ENCODE measurements at places on chromosomes 3 and 15. TPM values are rescaled to one million over a fixed set of nuclear protein-coding genes. Genes with fewer than 3 reads are reported as not detected.

- no peak for DNase-seq
These were observed 597.8 kb downstream of the ROBO1 start for GRCh38 chr3:79170021-79170420.

GRCh38 chr3:122928396-122929187 lies 99.0 kb downstream of the SEMA5B start:
- no peak for DNase-seq

GRCh38 chr15:100879061-100879463 lies 569 bp upstream of the ALDH1A3 start:
- peak; percentile 48 for DNase-seq

GRCh38 chr15:77540312-77541060 lies 92.2 kb downstream of the LINGO1 start:
- no peak for DNase-seq

- no peak for DNase-seq
These were observed 46.0 kb downstream of the FSIP1 start for GRCh38 chr15:39736412-39737195.

DNA sequence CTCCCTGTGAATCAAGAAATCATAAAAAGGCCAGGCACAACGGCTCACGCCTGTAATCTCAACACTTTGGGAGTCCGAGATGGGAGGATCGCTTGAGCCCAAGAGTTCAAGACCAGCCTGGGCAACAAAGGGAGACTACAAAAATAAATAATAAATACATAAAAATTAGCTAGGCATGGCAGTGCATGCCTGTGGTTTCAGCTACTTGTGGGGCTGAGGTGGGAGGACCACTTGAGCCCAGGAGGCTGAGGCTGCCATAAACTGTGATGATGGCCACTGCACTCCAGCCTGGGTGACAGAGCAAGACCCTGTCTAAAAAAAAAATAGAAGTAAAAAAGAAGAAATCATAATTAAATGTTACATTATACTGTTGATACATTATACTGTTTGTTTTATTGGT lies 28.0 kb upstream of the DCUN1D1 start:
- no peak for DNase-seq

DNA sequence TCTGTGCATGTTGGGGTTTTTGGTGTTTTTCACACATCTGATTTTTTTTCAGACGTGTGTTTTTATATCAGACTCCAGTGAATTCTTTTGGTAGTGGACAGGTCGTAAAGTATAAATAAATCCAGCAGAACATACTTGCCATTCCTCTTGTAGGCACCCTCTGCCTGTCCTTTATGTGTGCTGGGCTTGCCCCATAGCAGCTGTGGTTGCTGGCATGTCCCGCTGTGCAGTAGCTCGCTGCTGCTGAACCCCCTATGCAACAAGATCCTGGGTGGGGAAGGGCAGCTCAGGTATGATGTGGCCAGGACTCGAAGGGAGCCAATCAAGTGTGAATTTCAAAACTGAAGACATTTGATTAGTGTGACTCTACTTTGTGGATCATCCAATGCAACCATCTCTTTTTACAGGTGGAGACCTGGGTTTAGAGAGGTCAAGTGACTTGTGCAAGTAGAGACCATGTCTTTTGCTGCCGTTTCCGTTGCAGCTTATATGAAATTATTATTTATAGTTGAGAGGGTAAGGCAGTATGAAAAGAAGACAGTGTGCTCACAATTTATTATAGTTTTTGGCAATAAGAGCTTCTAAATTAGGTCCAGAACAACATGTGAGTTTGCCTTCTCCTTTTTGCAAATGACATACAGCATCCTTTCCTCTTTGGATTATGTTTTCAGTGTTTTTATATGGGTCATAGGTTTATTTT lies 350.8 kb upstream of the C2CD4B start:
- DNase-seq = no peak

- no peak for DNase-seq
These were observed 315.0 kb downstream of the OXSM start for GRCh38 chr3:26104851-26105251.

DNA sequence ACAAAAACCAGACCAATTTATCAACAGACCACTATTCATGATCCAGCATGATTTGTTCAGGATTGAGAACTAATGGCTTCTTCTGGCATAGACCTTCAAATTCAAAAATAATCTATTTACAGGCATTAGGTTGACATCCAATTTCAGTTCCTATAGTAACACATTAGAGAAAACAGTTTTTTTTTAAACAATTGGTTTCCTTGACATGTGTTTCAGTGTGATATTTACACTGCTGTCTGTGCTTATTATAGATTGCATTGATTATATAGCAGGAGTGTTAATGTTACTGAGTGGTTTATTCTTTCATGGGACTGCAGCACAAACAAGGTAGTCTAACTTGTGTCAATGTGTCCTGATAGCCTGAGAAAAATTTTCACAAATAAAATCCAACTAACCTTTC lies 579.3 kb downstream of the PLOD2 start:
- no peak for DNase-seq

GRCh38 chr15:73352082-73352481 lies 16.7 kb downstream of the HCN4 start:
- no peak for DNase-seq

The LIPH gene
- not detected for total RNA-seq

The STRA6 gene
- total RNA-seq = 1.4 TPM

The COX17 gene
- 1.7 TPM for total RNA-seq

The ZNF385D gene
- total RNA-seq = 0.44 TPM

The PAQR9 gene
- total RNA-seq = 2.5 TPM

The SPATA12 gene
- not detected for total RNA-seq

The CCR4 gene
- not detected for total RNA-seq
